ENCODE measurements at places on chromosomes 4 and X.
A peak's percentile ranks its signal among the peaks of the same experiment; 100 is the strongest.

GRCh38 chrX:13898603-13899002, 81.7 kb upstream of the GPM6B start:
- DNase-seq = no peak

DNA sequence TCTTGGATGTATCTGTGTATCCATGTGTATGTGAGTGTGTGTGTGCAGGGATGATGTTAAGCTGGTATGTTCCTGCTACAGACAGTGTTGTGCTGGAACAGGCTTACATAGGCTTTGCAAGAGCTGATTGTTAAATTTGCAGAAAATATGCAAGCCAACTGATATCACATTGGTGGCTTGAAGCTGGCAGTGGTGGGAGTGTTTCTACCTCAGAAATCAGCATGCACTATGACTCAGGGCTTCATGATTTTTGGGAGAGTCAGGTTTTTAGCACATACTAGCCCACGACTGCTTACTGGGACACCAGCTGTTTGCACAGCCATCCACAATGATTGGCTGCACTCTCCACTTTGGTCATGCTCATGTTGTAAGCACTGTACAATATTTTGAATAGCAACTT, 261.8 kb downstream of the DHX15 start:
- DNase-seq = no peak

DNA sequence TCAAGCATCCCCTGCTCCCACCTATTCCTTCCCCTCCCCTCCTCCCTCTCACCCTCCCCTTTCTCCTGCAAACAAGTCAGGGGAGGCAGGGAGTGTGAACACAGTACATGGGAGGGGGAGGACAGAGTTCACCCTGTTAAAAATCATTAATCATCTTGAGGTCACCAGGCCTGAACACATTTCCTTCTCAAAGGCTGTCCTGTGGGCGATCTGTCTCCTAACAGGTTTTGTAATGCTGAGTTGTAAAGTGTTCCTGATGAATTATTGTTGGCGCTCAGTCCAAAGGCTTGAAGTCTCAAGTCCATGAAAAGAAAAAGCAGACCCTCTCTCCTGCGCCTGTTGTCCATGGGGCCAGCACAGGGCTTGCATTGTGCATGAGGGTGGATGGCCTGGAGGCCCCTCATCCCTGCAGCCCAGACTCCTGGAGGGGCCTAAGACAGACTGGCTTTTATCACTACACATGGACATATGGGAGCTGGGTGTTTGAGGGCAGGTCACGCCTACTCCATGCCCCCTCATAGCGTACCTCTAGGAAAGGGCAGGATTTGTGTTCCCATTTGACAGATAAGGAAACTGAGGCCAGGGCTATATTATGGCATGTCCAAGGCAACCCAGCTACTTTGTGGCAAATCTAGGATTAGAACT, 189.1 kb downstream of the RAB28 start:
- no peak for DNase-seq

GRCh38 chrX:10538831-10539230, 81.6 kb downstream of the MID1 start:
- no peak for DNase-seq

DNA sequence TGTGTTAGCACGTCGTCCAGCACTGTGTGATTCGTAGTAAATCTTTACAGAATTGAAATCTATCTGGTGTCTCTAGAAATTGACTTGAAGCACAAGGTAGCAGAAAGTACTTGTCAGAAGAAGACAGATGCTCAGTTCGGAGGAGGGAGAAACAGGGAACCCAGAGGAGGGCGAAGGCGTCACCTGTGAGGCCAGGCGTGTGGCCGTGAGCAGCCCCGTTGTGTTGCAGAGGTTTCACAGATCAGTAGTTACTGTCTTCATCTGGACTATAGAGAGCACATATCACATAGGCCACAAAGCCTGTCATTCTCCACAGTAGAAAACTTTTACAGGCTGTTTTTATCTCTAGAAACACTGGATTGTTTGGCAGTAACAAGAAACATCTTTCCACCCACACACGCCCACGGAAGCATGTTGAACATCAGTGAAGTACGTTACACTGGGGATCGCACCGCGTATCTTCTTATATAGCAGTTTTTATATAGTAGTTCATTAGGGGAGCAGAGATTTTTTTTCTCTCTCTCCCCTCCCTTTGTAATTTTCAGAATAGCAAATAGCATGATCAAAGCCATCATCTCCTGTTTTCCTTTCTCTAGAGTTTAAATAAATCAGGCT, 48.1 kb upstream of the TLR3 start:
- no peak for DNase-seq

GRCh38 chr4:138507522-138507921, 265.4 kb upstream of the SLC7A11 start:
- DNase-seq = peak; percentile 86

- DNase-seq = no peak
Observed at GRCh38 chr4:70371987-70372386, 10.9 kb upstream of the SMR3B start.

DNA sequence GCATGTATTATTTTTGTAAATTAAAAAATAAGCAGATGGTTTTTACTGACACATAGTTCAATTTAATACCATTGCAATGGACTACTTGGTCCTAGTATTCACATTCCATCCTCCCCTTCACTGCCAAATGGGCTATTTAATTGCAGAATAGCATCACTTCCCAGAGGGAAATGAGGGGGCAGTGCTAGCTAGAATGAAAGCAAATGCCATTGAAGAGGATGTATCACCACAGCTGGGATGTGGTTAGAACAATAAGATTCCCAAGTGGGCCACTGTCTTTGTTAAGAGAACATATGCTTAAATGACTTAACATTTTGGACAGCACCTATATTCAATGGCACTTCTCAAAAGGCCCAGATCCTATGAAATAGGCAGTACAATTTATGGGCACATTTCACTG, 224.7 kb downstream of the RBMX2 start:
- DNase-seq = peak; percentile 52

GRCh38 chr4:120829113-120829831, 93.3 kb downstream of the PRDM5 start:
- DNase-seq = no peak

DNA sequence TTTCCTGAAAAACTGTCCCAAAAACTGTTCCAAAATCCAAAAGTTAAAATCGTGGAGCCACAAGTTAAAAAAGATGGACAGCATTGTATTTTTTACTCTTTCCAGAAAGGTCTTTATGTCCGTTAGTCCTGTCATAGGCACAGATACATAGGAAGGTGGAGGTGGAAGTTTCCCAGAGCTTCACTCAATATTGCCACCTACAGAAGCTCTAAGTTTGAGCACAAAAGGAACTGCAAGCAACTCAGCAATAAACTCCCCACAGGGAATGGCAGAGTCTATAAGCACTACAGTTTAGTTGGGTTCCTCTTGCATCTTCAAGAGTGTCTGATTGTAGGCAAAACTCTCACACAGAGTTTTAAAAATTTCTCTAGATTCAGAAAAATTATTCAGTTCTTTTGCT, 22.0 kb upstream of the UGT2B4 start:
- DNase-seq = no peak

DNA sequence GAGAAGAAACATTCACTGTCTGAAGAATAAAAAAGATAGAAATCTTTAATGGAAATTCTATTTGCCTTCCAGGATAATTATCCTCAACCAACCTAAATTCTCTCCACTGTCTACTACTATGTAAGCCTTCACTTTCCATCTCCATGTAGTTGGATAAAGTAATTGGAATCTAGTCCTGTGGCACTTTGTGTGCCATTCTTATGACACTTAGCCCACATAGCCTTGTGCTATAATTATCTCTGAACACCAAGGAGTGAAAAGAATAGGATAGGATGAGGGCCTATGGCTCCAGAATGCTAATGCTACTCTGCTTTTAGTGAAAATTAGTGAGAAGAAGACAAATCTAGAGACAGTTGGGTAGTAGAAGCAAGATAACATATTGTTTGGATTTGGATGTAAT, 20.2 kb downstream of the PRSS48 start:
- DNase-seq = no peak

DNA sequence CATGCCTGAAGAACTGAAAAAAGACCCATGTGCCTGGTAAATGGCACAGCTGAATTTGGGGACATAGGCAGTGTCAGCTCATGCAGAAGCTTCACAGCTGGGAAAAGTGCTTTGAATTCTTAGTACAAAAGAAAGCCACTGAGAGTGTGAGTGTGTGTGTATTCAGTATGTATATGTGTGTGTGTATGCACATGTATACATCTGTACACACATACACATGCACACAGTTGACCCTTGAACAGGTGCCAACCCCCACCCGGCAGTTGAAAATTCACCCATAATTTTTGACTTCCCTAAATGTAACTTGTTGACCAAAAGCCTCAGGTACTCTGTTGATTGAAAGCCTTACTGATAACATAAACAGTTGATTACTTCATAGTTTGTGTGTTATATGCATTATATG, 49.5 kb upstream of the ENPP6 start:
- no peak for DNase-seq

DNA sequence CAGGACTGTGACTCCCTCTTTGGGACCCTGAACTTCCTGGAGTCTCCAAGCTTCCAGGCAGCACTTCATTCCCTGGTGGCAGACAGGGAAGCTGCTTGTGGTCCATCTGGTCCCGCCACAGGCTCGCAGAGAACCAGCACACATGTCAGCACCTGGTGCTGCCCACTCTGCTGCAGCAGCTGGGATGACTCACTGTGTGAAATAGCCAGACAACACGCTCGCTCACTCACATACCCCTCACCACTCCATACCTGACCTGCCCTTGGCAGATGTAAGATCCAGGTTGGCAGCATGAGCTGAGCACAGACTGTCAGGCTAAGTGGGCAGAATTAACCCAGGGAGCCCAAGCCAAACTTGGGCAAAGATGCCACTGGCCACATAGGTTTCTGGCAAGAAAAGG, 613.5 kb downstream of the PCDH18 start:
- no peak for DNase-seq

DNA sequence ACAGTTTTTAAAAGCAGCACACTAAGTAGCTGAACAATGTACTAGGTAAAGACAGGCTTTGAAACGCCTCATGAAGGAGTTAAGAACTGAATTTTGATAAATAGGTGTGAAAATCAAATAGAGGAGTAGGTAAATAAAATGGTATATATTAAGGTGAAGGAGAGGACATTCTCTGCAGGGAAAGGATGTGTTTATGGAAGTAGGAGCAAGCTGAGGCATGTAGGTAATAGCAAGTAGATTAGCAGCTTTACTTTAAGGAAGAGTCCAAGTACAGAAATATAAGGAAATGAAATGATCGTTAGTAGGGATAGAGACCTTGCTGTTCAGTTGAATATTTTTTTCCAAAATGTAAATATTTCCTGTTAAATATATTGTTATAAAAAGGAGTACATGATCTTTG, 12.5 kb downstream of the METAP1 start:
- DNase-seq = no peak

DNA sequence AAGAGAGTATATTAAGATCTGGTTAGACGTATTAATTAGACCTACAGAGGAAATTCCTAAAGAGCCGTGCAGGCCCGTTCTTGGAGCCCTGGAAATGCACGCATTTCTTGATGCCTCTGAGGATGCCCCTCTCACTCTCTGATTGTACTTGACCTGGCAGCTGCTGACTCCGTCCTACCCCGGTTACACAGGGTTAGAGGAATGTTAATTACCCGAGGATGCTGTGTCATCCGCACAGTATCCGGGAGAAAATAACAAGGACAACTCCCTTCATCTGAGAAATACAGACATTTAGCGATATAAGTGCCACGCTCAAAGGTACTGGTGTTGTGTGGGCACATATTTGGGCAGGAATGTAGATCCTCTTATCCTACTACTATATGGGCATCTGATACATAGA, 404.6 kb upstream of the FAT1 start:
- peak; percentile 98 for DNase-seq

- peak; percentile 1 for DNase-seq
Observed at GRCh38 chr4:88908003-88908402, 149.0 kb downstream of the FAM13A start.

DNA sequence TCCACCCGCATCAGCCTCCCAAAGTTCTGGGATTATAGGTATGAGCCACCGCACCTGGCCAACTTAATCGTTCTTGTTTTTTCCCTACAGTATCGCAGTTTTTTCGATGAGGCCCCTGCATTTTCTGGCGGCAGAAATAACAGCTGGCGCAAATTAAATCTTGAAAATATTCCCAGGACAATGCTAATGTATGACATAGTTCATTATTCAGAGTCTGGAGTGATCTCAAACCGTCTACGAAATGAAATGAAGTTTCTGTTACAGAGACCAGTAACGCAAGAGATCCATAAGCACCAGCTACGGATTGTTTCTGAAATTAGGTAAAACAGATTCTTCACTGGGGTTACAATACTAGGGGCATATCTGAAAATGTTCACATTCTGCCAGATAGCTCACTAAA, 27.3 kb downstream of the CXorf58 start:
- no peak for DNase-seq

- DNase-seq = no peak
Observed at GRCh38 chrX:3317191-3317718, 29.2 kb downstream of the MXRA5 start.

DNA sequence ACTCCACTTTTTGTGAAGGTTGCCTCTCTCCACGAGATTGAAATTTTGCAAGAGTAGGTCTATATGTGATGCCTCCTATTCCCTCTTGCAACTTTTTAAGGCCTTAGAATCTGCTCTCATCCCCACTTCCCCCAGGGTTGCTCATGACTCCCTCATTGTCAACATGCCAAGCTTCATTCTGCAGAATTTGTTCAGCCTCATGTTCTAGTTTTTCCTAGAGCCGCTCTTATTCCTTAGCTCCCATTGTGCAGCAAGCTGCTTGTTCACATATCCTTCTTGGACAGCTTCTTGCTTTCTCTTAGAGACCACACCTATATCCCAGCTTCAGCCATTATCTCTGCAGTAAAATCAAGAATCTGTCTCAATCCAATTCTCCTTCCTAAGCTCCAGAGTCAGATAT, 82.4 kb downstream of the CNGA2 start:
- no peak for DNase-seq

- peak; percentile 47 for DNase-seq
Observed at GRCh38 chr4:182246401-182247205, 3.4 kb downstream of the TENM3 start.

- DNase-seq = peak; percentile 35
Observed at GRCh38 chrX:53186351-53186750, 38.7 kb downstream of the KDM5C start.

DNA sequence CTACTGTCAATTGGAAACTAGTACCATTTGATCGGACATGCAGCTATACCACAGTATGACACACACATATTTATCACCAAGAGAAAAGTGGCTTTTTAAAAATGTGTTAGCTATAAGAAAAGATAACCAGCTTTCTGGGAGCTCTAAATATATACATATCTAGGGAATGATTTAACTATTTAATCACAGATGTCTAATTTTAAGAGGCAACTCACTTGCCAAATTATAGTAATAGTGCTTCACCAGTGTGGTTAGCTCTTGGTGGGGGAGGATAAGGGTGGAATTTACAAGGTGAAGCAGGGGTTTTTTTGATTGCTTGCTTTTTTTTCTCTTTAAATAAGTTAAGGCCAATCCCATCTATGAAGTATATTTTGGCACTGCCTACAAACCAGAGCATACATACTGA, 547.7 kb upstream of the DIPK2B start:
- no peak for DNase-seq

- peak; percentile 85 for DNase-seq
Observed at GRCh38 chr4:73668782-73669201, 48.6 kb upstream of the RASSF6 start.

- no peak for DNase-seq
Observed at GRCh38 chrX:39328661-39329060, 527.4 kb downstream of the MID1IP1 start.

All from EH (cell line).